CD4-positive, alpha-beta T cell treated with Interleukin-10 for 1 hour (primary cell): ENCODE measurements at places on chromosomes 4 and X.

GRCh38 chrX:39238006-39238405 is 436.7 kb downstream of the MID1IP1 start:
- DNase-seq = no peak

GRCh38 chrX:52262195-52262546 is 77.5 kb downstream of the MAGED4 start:
- no peak for DNase-seq

- no peak for DNase-seq
Observed at GRCh38 chr4:53917729-53918128, 146.7 kb downstream of the CHIC2 start.

- DNase-seq = no peak
Observed at GRCh38 chr4:154076921-154077320, 288.0 kb upstream of the SFRP2 start.

DNA sequence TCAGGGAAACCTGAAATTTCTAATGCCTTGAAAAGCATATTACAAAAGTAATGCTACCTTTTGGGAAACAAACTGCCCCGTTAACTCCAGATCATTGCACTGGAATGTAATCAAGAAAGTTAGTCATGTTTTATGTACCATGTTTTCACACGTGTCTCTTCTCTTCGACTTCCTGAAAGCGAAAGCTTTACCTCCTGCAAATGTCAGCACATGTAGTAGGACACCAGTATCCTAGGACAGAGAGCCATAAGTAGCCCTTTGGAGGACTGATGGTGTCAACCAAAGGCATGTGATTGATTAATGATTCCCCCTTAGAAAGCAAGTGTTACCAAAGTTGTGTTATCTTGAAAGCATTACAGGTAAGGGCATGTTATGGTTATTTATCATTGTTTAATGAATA is 8.8 kb upstream of the MND1 start:
- no peak for DNase-seq

DNA sequence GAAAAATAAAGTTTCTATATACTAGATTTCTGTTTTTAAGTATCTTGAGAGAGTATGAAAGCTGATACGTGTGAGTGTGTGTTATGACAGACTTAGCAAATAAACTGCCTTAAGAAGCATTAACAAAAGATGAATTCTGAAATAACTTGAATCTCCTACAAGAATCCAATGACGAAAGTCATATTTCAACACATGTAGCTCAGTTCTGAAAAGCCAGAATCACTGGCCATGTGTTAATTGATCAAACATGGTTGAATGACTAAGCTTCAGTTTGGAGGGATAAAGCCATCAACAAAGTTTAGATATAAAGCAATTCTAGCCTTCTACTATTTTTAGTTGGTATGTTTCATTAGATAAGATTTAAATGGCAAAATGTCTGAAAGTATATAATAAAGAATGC is 88.5 kb upstream of the ETNPPL start:
- DNase-seq = no peak

DNA sequence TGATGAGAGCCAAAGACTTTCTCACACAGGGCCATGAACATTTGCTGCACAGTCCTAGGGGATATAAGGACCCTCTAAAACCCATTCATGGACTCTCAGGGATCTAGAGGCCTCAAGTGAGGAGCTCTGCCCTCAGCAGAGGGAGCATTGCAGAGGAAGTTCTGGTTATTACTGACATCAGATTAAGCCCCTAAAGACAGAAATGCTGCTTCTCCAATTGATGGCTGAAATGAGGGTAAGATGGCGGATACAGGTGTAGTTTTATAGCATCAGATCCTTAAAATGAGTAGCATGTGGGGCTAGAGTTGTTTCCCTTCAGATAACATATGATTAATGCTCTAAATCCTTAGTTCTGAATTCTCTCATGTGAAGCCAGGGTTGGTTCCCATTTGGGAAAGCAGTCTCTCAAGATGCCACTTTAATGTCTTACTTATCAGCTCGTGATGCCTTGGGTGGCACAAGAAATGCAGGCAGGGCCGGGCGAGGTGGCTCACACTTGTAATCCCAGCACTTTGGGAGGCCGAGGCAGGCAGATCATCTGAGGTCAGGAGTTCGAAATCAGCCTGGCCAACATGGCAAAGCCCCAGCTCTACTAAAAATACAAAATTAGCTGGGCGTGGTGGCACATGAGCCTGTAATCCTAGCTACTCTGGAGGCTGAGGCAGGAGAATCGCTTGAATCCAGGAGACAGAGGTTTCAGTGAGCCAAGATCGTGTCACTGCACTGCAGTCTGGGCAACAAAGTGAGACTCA is 7.9 kb downstream of the RHOH start:
- no peak for DNase-seq

- peak; percentile 49 for DNase-seq
Observed at GRCh38 chrX:76279007-76279406, 106.1 kb downstream of the PBDC1 start.

DNA sequence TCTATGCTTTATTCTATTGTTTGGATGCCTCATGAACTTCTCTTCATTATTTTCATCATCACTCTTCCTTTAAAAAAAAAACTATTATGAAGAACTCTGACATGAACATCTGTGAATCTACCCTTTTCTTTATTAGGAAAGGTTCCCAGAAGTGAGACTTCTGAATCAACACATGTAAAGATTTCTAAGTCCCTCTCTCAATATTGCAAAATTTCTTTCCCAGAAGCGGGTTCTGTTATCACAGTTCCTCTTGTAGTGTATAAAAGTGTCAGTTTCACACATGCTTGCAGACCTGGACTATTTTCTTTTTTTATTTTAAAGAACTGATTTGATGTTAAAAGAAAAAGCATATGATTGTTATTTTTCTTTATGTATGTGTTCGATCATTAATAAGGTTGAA is 330.8 kb upstream of the KLF3 start:
- DNase-seq = no peak

GRCh38 chr4:153645183-153645582 is 38.9 kb upstream of the TLR2 start:
- no peak for DNase-seq

- no peak for DNase-seq
Observed at GRCh38 chr4:186102931-186103330, 1.6 kb upstream of the FAM149A start.

GRCh38 chr4:68299492-68300457 is 50.1 kb downstream of the YTHDC1 start:
- DNase-seq = no peak

GRCh38 chr4:26566133-26566532 is 17.8 kb upstream of the TBC1D19 start:
- DNase-seq = no peak

GRCh38 chr4:124055896-124056295 is 656.6 kb downstream of the ANKRD50 start:
- DNase-seq = no peak

DNA sequence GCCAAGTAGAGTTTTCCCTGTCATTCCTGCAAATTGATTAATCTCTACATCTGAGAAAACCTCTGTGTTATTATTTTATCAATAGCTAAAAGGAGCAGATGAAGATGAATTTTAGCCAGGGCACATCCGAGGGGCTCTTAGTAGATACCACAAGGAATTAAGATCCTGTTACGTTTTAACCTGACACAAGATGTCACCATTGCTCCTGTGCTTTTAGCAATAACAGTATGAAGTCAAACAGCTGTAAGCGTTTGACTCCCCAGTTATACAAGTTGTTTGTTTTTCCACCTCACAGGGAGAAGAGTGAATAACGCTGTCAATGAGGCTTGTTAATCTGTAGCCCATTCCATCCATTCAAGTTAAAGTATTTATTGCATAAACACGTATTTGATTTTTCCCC is 76.0 kb upstream of the AP1S2 start:
- DNase-seq = no peak

GRCh38 chr4:22071749-22072148 is 123.2 kb upstream of the KCNIP4 start:
- no peak for DNase-seq

GRCh38 chr4:41620594-41621256 is 82.8 kb downstream of the LIMCH1 start:
- no peak for DNase-seq

DNA sequence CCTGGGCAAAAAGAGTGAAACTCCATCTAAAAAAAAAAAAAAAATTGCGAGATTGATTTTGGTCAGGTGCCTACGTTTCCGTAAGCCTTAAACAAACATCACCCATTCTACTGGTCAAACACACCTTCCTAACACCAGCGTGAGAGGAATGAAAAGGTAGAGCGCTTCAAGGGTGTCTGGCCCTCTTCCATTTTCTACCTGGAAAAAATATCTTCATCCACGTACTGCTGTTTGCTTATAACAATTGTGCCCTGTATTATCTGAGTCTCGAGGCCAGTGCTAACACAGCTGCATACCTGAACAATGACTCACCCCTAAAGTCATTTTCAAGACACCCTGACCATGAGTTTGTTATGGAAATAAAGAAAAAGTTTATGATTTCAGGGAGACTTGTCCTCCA is 13.9 kb downstream of the TMSB4X start:
- DNase-seq = no peak

- DNase-seq = no peak
Observed at GRCh38 chrX:136823175-136823574, 42.4 kb upstream of the ARHGEF6 start.

- DNase-seq = no peak
Observed at GRCh38 chr4:13980317-13981310, 353.1 kb upstream of the BOD1L1 start.

DNA sequence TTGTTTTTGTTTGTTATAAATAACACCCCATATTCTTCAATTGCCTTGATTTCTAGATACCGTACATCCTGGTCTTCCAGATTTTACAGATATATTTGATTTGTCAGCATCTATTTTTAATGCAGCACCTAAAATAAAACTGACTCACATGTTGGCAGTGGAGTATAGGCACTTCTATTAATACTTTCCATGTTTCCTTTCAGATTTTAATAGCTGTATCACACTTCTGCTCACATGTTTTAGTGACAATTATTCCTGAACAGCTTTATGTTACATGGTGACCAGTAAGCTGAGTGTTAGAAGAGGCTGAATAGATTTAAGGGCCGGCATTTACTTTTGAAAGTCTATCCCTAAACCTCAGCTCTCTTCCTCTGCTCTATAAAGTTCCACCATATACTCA is 46.1 kb downstream of the C4orf46 start:
- DNase-seq = no peak

DNA sequence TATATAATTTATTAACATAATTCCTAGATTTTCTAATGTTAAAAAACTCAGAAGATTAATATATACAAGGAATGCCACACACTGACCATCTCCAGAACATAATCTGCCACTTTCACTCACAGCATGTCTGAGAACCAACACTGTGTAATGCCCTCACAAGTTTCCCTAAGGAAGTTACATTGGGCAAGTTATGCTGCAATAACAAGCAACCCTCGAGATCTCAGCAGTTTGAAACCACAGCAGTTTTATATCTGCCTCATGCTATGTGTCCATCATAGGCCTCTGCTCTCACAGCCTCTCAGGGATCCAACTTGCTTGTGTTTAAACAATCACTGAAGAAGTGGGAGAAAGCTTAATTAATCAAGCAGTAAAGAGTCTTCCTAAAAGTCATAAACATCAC is 250.0 kb upstream of the SLC7A11 start:
- DNase-seq = no peak

GRCh38 chrX:77742788-77743476 is 43.1 kb downstream of the ATRX start:
- DNase-seq = no peak

- DNase-seq = no peak
Observed at GRCh38 chr4:105989485-105990242, 94.4 kb downstream of the NPNT start.

- no peak for DNase-seq
Observed at GRCh38 chrX:130446974-130447373, 45.2 kb downstream of the RBMX2 start.

DNA sequence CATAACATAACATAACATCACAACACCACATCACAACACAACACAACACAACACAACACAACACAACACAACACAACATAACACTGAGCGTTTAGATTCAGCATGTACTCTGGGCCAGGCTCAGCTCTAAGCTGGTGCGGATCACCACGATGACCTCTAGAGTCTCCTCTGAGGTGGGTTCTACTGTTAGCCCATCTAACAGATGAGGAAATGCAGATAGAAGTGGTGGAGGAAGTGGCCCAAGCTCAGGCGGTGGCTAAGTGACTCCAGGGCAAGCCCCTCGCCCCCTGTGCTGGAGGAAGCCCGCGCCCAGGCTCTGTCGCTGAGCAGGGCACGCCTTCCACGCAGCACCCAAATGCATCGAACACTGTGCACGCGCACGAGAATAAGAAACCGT is 45.3 kb upstream of the CDKN2AIP start:
- DNase-seq = no peak

GRCh38 chrX:128035318-128035717 is 16.9 kb downstream of the ACTRT1 start:
- no peak for DNase-seq

GRCh38 chr4:11424000-11424399 is 4.7 kb downstream of the HS3ST1 start:
- peak; percentile 32 for DNase-seq

DNA sequence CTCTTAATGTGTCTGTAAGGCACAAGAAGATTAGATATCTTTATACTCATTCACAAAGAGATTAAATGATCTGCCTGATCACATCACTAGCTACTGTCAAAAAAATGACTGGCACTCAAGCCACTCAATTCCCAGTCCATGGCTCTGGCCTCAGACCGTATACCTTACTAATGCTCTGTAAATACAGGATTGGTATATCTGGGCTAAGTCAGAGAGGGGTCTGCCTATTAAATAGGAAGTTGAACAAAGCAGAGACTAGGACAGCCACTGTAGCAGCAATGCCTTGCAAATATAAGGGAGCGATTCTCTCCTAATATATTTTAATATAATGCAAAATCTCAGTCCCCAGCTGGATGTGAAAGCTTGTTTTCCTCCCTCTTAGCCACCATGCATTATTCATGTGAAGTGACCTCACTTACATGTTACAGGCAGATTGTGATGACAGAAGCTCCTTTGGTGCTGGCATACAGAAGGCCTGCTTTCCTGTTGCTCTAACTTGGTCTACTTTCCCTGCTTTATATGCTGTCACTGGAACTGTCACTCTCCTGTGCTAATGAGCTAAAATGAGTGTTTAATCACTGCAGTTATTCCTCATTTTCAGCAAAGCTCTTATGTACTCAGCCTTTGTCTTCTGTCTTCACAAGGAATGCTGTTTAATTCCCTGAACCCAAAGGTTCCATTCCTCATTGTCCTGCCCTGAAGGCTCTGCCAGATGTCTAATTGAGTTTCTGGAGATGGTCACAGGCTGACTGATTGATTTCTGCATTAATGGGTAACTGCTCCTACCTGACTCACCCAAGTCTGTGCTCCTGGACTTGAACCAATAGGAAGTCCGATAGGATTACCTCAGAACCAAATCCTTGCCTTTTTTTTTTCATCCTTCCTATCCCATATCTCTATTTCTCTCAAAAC is 578.2 kb downstream of the KLHL13 start:
- no peak for DNase-seq
